ENCODE measurements at places on chromosomes 11 and 22.

DNA sequence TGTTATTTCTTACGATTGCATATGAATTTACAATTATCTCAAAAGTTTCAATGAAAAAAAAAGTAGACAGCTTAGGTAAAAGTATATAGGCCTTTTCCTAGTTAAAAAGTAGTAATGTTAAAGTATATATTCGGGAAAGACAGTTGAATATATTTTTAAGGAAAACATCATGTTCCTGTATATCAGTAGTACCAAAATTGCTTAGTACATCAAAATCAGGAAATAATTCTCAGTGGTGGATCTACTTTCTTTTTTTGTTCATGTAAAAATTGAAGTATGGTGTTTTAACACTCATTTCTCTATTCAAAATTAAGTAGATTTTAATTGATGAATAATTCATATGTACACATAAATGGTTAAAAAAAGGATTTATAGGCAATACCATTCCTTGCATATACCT, 73.9 kb downstream of the USP47 start:
- DNase-seq: no peak

- no peak for DNase-seq
Measured at GRCh38 chr11:36033082-36033751, 89.4 kb downstream of the LDLRAD3 start.

DNA sequence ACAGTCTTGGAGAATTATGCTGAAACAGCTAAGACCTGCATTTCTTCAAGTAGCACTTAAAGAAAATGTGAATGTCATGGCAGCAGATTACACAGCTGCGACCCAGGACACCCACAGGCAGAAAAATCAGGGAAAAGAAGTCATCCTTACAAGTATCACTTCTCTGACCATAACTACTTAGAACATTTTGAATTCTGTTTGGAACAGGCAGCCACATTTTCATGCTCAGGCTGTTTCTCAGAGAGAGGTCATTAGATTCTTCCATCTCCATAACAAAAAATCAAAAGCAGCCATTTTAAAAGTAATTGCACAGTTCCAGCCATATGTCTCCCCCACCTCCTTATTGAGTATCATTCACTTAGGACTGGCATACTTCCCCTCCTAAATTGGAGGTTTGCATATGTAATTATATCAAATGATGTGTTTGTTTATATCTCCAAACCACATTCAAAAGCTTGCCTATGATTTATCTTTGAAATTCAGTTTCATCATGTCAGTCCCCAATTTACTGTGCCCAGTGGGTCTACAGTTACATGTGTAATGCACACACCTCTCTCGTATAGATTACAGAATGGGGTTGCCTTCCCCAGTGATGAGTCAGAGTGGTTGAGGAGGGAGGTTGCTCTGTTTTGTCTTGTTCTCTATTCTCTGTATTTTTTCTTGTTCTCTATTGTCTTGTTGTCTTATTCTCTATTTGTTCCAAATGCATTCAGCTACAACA, 276.5 kb upstream of the MTNR1B start:
- DNase-seq: no peak

GRCh38 chr22:33054001-33054675, 4.0 kb downstream of the SYN3 start:
- DNase-seq: no peak

- no peak for DNase-seq
Measured at GRCh38 chr22:40008726-40009291, 14.1 kb downstream of the FAM83F start.

- DNase-seq: peak; percentile 42
Measured at GRCh38 chr11:65150509-65151299, 16.4 kb upstream of the SYVN1 start.

GRCh38 chr22:46800102-46800857, 37.8 kb downstream of the TBC1D22A start:
- no peak for DNase-seq

- DNase-seq: no peak
Measured at GRCh38 chr11:2816941-2817421, 68.6 kb downstream of the CDKN1C start.

GRCh38 chr11:14073849-14074476, 111.4 kb downstream of the SPON1 start:
- DNase-seq: no peak

- DNase-seq: no peak
Measured at GRCh38 chr22:40806711-40807110, 12.4 kb downstream of the SLC25A17 start.

- DNase-seq: no peak
Measured at GRCh38 chr11:63851364-63851763, 12.5 kb downstream of the MARK2 start.

GRCh38 chr11:1326435-1327063, 17.1 kb upstream of the TOLLIP start:
- DNase-seq: no peak

DNA sequence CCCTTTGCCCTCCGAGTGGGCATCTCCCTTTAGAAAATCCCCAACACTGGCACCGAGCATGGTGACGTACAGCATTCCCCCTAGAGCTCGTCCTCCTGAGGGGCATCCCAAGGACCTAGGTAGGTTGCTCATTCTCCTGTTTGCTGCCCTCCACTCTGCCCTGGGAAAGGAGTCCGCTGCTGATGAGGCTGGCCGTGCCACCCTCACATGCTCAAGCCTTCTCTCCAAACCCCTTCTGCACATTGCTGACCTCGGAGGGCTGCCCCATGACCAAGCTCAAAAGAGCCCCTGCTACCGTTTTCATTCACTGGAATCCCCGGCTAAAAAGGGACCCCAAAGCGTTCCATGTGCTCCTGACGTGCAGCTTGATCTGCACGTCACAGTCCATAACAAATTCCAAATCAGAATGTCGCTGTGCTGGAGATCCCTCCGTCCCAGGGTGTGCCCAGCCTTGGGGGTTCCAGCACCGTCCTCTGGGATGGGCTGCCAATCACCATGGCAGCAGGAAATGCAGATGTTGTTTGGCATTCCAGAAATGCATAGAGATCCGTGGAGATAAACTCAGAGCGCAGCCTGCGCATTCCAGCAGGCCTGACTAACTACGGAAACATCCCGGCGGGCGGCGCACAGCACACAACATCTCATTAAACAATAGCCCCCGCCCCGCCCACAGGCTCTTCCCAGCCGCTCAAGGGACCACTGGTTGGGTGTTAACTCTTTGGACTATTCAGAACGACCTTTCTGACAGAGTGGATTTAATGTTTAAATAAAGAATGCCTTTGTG, 26.3 kb upstream of the GNB1L start:
- DNase-seq: no peak

GRCh38 chr22:38490915-38491314, 15.2 kb downstream of the DDX17 start:
- DNase-seq: no peak

GRCh38 chr11:122108192-122108799, 7.7 kb downstream of the BLID start:
- peak; percentile 60 for DNase-seq

DNA sequence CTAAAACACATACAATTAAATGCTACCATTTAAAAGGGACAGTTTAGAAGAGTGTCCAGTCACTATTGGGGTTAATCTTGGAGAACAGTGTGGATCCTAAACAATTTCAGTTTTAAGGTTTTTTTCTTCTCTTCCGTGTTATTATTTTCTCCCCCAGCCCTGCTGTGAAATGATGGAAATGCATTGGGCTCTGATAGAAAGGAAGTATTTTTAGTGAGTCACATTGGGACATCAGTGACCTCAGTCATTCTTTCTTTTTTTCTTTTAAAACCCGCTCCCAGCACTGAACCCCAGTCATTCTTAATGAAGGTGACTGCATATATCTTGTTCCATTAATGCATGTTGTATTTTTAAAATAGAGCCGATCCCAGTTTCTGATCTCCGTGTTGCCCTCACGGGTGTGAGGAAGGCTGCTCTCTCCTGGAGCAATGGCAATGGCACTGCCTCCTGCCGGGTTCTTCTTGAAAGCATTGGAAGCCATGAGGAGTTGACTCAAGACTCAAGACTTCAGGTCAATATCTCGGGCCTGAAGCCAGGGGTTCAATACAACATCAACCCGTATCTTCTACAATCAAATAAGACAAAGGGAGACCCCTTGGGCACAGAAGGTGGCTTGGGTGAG, 93.2 kb upstream of the OR4B1 start:
- DNase-seq: no peak

DNA sequence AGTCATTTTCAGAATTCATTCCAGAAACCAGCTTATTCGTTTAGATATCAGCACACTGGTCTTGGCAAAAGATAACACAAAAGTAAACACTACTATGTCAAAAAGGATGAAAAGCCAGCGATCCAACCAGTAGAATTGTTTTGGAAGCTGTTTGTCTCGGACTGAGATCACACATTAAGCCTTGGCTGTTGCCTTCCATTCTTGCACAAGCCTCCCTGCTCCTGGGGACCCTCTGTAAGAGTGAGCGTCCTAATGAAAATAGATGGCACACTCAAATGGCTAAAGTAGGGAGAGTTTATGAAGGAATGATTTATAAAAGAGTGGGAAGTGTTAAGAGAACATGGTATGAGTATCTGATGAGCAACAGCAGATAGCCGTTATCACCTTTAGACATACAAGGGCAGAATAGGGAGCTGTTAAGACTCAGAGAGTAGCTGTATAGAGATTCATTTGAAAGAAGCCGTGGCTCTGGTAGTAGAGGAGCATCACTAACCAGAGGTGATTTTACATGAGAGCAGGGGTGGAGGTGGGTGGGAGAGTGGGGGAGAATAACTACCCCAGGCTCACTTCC, 25.2 kb downstream of the PDE3B start:
- DNase-seq: no peak

DNA sequence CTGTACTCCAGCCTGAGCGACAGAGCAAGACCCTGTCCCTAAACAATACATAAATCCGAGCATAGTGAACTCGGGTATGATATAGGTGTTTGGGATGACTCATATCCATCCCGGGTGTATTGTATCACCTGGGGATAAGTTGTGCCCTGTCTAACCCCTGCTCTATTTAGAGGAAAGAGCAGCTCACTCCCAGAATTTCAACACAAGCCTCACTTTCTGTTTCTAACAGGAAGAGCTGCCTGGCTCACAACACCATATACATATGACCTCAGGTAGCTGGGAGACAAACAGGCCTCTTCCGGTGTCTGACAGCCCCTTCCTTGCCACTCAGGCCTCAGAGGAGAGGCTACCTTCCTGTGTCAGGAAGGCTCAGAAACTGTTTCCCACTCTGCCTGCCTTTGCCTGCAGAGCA, 9.9 kb upstream of the MICALL1 start:
- no peak for DNase-seq

DNA sequence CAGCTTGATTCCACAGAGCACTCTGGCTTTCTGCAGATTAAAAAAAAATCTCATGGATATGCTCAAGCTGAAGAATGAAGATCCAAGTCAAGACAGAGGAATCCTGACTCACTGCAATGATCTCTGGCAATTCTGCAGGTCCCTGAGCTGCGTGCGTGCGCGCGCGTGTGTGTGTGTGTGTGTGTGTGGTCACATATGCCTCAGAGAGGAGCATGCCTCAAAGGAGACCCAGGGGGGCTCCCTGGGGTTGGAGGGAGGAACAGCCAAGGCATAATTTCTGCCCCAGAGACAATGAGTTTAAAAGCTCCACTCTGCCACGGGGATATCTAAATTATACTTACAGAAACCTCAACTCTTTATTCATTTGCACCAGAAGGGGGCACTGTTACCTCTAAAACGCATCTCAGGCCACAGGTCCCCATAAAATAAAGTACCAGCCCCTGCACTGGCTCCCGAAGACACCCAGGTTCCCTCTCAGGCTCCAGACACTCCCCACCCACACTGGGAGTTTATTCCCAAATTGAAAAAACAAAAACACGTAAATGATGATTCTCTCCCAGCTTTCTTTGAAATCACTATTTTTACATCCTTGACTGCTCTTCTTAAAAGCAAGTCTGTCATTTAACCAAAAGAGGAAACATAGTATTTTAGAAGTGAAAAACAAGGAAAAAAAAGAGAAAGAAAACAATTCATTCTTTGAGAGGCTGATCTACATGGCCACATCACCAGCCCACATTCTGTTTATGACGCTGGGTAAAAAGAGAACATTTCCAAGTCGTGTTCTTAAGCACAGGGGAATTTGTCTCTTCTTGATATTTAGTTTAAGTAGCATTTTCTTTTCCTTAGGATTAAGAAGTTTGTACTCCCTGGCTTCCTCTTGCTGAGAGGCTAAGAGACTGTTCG, 401.0 kb downstream of the LARGE1 start:
- DNase-seq: peak; percentile 13

DNA sequence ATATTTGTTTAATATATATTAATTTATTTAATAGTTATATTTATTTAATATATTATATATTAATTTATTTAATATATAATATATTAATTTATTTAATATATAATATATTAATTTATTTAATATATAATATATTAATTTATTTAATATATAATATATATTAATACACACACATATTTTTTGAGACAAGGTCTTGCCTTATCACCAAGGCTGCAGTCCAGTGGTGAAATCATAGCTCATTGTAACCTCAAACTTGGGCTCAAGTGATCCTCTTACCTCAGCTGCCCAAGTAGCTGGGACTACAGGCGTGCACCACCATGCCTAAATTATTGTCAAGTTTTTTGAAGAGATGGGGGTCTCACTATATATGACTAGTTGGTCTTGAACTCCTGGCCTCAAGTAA, 51.4 kb upstream of the DDI1 start:
- DNase-seq: no peak

DNA sequence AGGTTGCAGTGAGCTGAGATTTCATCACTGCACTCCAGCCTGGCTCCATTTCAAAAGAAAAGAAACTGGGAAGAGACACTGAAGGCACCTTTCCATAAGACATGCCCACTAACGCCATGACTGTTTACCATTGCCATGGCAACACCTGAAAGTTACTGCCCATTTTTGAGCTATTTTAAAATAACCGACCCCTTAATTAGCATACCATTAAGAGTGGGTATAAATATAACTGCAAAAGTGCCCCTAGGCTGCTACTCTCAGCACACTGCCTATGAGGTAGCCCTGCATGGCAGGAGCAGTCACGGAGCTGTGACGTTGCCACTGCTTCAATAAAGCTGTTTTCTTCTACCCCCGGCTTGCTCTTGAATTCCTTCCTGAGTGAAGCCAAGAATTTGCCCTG, 9.9 kb upstream of the RNASEH2C start:
- DNase-seq: no peak

- no peak for DNase-seq
Measured at GRCh38 chr11:21894492-21894891, 298.4 kb upstream of the ANO5 start.

- DNase-seq: no peak
Measured at GRCh38 chr11:91433284-91434010, 791.2 kb upstream of the FAT3 start.

GRCh38 chr11:64859542-64860414, 15.3 kb upstream of the CDC42BPG start:
- DNase-seq: no peak

DNA sequence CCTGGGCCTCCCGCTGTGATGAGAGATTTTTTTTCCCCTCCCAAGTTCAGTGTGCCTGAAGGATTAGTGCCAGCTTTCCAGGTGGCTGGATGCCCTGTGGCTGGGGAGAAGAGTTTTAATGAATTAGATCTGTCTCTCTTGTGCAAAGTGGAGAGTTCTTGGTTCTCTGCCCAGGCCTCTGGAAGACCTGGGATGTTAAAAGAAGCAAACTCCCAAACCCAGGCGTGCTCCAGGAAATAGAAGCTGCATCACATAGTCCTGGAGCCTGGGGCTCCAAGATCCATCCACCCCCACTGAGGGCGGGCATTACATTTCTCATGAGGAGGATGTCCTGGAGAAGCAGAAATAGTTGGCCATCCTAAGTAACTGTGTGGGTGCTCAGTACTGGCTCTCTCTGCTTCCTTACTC, 30.6 kb downstream of the SDHAF2 start:
- no peak for DNase-seq

GRCh38 chr11:74720596-74721478, 10.4 kb downstream of the CHRDL2 start:
- no peak for DNase-seq
